ENCODE measurements at places on chromosomes 16 and 17.

DNA sequence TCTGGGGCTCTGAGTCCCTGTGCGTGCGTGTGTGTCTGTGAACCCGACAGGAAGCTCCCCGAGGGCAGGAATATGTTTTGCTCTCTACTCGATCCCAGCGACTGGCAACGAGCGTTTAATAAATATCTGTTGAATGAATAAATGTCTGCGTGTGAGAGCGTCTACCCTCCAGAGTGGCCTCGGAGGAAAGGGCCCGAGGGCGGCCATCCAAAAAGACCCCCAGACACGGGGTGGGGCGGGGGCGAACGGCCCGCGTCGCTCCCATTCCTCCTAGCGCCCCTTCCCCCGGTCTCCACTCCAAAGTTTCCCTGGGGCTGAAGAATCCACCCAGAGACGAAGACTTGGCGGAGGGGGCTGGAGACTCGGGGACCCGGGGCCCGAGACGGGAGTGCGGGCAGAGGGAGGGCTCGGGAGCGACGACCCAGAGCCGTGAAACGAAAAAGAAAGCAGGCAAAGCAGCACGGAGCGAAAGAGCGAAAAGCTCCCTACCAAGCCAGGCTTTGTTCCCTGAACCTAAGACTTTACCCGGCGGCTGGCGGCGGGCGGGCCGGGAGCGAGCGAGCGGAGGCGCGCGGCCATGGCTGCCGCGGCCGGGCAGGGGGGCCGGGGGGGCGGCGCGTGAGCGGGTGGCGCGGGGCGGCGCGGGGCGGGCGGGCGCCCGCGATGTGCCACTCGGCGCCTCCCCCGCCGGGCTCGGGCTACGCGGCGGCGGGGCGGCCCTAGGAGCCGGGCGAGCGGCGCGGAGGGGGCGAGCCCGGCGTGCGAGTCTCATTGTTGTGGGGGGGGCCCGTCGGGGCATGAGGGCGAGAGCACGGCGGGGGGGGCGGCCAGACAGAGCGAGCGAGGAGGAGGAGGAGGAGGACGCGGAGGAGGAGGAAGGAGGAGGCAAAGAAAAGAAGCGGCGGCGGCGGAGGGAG lies at the start of gene MLLT6:
Gene MLLT6 (plus strand): TSS at position 668 of the 917 bp plus-strand sequence. CDS start 360 bp downstream, outside the sequence.
- no peak for DNase-seq

DNA sequence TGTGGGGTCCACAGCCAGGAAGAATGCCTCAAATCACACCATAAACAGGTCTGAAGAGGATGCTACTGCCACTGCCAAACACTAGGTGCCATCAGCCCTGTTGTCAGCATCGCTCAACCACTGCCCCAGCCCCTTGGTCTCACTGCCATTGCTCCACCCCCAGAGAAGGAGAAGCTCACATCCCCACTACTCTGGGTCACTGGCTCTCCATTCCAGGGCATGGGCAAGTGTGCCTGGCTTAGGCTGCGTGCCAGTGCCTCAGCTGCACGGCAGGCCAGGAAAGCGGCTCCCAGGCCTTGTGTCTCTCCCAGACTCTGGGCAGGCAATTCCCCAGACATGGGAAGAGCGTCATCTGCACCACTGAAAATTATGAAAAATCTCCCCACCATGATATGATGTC lies 1.2 kb upstream of the IGSF6 start:
- DNase-seq: no peak

DNA sequence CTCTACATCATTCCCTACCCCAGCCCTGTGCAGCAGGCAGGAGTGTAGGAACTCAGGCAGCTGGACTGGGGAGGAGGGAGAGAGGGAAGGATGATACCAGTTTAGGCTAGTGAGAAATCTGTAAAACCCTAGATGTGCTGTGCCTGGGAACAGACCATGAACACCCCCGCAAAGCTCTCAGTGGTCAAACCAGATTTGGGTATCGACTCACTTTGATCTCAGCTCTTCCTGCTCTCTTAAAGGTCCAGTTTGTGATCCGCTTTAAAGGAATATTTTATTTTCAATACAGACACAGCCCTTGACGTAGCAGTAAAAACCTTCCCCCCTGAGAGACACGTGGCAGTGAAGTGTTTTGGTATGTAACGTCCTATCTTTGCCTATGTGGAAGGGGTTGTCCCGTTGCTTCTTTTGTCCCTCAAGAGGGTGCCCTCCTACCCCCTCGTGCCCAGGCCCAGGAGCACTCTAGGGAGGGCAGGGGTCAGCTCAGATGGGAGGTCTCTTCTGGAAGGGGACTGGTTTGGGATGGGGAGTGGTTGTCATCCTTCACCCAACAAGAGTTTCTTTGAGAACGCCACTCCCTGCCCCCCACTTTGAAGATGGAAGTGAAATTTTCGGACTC lies 19.3 kb upstream of the TBX2 start:
- no peak for DNase-seq

GRCh38 chr17:40857535-40857934 lies 9.5 kb downstream of the KRT12 start:
- DNase-seq: no peak

GRCh38 chr17:74249590-74250270 lies 24.3 kb upstream of the DNAI2 start:
- no peak for DNase-seq

DNA sequence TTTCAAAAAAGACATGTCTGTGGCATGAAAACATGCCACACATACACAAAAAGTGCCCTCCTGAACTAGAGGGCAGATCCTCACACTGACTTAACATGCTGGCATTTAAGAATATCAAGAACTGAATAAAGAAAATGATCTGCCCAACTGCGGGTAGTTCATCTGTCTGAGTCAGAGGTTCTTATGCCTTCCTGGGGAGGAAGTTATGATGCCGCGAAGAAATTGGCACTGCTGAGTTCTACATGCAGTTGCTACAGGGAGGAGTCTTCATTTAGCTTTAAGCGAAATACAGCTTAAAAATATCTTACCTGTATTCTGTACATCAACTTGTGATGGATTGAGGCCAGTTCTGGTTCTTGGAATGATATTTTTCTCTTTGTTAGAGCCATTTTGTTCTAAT lies 6.3 kb downstream of the ALDH3A2 start:
- DNase-seq: no peak

GRCh38 chr17:17999364-18000029 lies 26.8 kb downstream of the DRC3 start:
- DNase-seq: no peak

GRCh38 chr16:88087517-88087877 lies 136.3 kb downstream of the BANP start:
- DNase-seq: no peak

DNA sequence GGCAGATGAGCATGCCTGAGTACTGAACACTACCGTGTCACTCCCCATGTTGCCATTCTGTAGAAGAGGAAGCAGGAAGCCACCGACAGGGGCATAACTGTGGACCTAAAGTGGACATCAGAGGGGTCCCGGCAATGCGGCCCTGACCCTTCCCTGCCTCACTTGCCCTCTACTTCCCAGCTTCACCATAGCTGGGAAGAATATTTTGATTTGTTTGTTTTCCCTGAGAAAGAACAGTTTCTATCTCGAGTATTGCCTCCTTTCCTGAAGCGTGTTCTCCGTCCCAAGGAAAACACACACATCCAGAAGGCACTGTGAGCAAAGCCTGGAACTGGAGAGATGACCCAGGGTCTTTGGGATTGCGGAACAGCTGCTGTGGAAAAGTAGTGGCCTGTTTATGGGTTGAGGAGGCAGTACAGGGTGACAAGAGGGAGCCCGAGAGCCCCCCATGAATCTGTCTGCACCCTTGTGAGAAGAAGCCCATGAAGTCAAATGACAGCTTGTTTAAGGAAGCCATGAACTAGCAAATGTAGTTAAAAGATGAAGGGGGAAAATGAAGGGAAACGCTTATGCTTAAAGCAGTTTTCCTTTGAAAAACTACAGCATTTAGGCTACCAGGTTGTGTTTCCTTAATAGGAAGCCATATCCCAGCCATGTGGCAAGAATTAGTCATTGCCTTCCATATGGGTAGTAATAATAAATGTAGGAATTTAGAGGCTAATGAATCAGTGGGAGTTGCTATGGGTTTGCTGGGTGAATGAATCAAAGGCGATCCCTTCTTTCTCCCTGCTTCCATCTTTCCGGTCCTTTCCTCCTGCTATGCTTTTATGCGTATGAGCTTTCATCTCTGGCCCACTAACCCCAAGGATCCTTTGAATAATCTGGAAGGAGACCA lies 90.0 kb upstream of the TBX2 start:
- no peak for DNase-seq

DNA sequence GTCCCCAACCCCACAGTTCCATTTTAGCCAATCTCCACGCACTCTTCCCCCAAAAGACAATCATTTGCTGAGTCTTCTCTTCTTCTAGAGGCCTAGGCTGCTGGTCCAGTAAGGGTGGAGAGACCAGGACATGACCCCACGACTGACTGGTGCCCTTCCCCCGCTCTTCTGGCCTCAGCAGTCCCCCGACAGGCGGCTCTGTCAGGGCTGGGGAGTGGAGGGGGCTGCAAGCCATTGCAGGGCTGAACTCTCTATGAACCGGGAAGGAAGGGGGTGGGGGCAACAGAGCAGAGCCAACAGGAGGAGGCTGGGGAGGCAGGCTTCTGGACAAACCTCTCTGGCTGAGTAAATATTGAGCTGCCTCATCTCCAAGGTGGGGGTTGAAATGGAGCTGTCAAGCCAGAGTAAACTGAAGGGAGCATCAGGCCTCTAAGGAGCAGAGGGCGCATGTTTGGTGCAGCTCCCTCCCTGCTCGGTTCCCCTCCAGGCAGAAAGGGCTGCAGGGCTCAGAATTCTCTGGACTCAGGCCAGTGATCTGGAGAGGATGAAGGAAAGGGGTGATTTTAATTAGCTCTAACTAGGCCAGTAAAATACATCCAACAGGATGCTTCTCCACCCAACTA lies 8.7 kb downstream of the HOXB1 start:
- DNase-seq: no peak

- DNase-seq: no peak
Measured at GRCh38 chr17:70345061-70345460, 175.7 kb downstream of the KCNJ2 start.

- no peak for DNase-seq
Measured at GRCh38 chr17:74276541-74277009, 2.5 kb downstream of the DNAI2 start.

GRCh38 chr16:2223942-2224486 lies 623 bp downstream of the E4F1 start:
- no peak for DNase-seq

DNA sequence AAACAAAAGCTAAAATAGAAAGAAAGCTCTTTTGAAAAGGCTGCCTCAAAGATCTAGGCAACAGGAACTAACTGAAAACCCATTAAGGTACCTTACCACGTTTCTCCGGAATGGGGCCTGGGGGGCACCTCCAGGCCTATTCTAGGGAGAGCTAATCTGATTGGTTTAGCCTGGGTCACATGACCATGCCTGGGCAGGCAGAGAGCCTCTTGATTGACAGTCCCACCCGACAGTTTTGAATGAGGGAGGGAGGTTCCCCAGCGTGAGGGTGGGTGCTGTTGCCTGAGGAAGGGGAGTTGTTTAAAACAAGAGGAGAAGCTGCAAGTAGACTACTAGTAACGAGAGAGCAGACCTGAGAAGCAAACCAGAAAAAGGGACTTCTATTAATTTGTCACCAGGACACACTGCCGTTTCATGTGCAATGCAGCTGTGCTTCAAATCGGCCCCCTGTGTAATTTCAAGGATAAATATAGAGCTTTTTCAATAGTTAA lies 143.4 kb upstream of the HS3ST2 start:
- DNase-seq: no peak

DNA sequence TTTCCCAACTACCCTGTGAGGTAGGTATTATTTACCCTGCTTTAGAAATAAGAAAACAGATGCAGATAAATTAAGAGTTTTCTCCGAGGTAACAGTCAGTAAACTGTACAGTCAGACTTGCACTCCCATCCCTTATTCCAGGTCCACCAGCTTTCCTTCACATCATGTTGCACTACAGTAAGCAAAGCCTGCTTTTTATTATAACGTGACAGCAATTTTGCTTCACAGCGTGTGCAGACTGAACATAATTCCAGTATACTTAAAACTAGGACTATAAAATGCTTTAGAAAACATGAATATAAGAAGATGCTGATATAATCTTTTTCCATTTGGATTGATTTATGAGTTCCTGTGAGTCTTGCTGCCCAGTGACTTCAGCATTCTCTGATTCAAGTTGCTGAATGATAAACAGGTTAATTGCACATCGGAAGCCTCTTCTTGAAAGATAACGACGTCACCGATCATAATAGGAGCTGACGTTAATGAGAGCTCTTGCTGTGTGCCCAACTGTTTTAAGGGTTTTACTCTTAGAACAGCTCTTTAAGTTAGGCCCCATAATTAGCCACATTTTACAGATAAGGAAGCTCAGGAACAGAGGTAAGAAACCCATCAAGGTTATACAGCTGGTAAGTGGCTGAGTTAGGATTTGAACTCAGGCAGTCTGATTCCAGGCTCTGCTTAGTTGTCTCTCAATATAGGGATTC lies 1.4 kb downstream of the LIG3 start:
- no peak for DNase-seq
